Vein endothelial cell (primary cell): ENCODE measurements at places on chromosomes 7 and 10. TPM values are rescaled to one million over a fixed set of nuclear protein-coding genes. Genes with fewer than 3 reads are reported as not detected.

The TRIM73 gene
- 0.98 and 1.2 TPM in 2 replicates for total RNA-seq

The SLC26A5 gene
- total RNA-seq, result 0.33 and 0.38 TPM in 2 replicates

The TSPAN15 gene
- total RNA-seq, result 136 and 191 TPM in 2 replicates

The DENND2A gene
- total RNA-seq, result under 0.01 and 0.19 TPM in 2 replicates

The NXPH1 gene
- total RNA-seq, result not detected in 2 replicates

The ATAD1 gene
- total RNA-seq, result 25.8 and 29.9 TPM in 2 replicates

The HECTD2 gene
- total RNA-seq, result 6.9 and 8.4 TPM in 2 replicates

The RAMP3 gene
- not detected in 2 replicates for total RNA-seq

The NPSR1 gene
- total RNA-seq, result not detected in 2 replicates

The LRMDA gene
- total RNA-seq, result 18.3 TPM in 2 replicates

The TMEM176A gene
- total RNA-seq, result not detected in 2 replicates

The PLPP4 gene
- total RNA-seq, result 0.65 and 1.6 TPM in 2 replicates

The CYP26C1 gene
- total RNA-seq, result 1.3 and 2.5 TPM in 2 replicates

The OR9A2 gene
- total RNA-seq, result 0.33 TPM in 1 of 2 replicates, not detected in the other

The TEX47 gene
- not detected in 2 replicates for total RNA-seq

The DGKI gene
- 1.3 and 1.8 TPM in 2 replicates for total RNA-seq

The LEP gene
- total RNA-seq, result not detected in 2 replicates

The SUN3 gene
- total RNA-seq, result not detected in 2 replicates

The SNX13 gene
- total RNA-seq, result 33.3 and 34.3 TPM in 2 replicates

The FAM131B gene
- total RNA-seq, result 0.65 and 0.76 TPM in 2 replicates

The AUTS2 gene
- 0.76 and 1.6 TPM in 2 replicates for total RNA-seq

The CALY gene
- not detected in 2 replicates for total RNA-seq

The C10orf105 gene
- under 0.01 TPM in 1 of 2 replicates, not detected in the other for total RNA-seq

The HEPACAM2 gene
- not detected in 2 replicates for total RNA-seq

The HGF gene
- total RNA-seq, result 2.3 and 5.3 TPM in 2 replicates

The ODAD2 gene
- 0.98 and 1.7 TPM in 2 replicates for total RNA-seq

The UCN3 gene
- not detected in 2 replicates for total RNA-seq
